ENCODE measurements at places on chromosomes 4 and X.
A peak's percentile ranks its signal among the peaks of the same experiment; 100 is the strongest.

- no peak for DNase-seq
Measured at GRCh38 chr4:23923840-23924239, 34.0 kb upstream of the PPARGC1A start.

- no peak for DNase-seq
Measured at GRCh38 chrX:138986235-138986634, 274.7 kb upstream of the FGF13 start.

GRCh38 chr4:140940589-140940988 is 184.4 kb upstream of the TBC1D9 start:
- no peak for DNase-seq

- DNase-seq = no peak
Measured at GRCh38 chr4:153082322-153083301, 121.6 kb upstream of the TRIM2 start.

DNA sequence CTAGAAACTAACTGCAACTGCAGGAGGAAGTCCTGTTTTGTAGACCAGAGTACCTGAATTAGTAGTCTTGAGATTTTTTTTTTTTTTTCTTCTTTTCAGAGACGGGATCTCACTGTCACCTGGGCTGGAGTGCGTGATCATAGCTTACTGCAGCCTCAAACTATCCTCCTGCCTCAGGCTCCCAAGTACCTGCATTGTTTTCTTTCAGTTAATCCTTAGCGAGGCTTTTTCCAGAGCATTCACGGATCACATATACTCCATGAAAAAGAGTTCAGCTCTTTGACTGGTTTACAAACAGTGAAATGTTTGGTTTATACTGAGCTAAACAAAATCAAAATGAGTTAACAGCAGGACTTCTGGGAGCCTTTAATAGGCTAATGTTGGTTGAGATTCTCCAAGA is 45.8 kb downstream of the KLHL15 start:
- no peak for DNase-seq

GRCh38 chr4:53512608-53513007 is 78.7 kb downstream of the LNX1 start:
- no peak for DNase-seq

GRCh38 chrX:139020801-139021200 is 309.3 kb upstream of the FGF13 start:
- no peak for DNase-seq

- DNase-seq = peak; percentile 72
Measured at GRCh38 chrX:80285131-80285773, 135.0 kb upstream of the TENT5D start.

GRCh38 chrX:44156726-44157125 is 183.5 kb upstream of the NDP start:
- no peak for DNase-seq

- no peak for DNase-seq
Measured at GRCh38 chr4:125681240-125681639, 366.5 kb downstream of the FAT4 start.

DNA sequence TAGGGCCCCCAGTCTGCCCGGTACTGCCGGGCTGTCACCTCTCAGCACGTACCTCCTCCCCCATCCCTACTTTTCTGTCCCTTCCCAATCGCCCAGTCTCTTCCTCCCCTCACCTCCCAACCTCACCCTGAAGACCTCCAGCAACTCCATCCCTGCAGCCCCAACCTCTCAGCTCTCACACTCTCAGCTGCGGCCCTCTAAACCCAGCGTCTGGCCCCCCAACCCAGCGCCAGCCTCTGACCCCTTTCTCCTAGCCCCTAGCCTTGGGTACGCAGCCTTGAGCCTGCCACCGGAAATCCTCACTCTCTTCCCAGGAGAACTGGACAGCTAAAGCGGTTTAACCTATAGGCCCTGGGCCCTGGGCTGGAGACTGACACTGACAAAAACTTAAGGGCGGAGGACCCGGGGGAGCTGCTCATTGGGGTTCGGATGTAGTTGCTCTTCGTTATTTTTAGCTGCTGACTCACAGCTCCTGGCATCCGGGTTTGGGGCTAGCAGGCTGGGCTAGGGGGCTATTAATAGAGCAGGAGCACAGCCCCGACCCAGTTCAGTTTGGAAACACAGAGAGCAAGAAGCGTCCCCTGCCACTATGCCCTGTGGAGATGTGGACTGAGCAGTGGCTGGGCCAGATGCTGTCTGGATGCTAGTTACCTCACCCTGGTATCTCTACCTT is 9.6 kb upstream of the DLG3 start:
- DNase-seq = no peak

GRCh38 chr4:152104901-152105357 is 344.1 kb upstream of the GATB start:
- DNase-seq = no peak

DNA sequence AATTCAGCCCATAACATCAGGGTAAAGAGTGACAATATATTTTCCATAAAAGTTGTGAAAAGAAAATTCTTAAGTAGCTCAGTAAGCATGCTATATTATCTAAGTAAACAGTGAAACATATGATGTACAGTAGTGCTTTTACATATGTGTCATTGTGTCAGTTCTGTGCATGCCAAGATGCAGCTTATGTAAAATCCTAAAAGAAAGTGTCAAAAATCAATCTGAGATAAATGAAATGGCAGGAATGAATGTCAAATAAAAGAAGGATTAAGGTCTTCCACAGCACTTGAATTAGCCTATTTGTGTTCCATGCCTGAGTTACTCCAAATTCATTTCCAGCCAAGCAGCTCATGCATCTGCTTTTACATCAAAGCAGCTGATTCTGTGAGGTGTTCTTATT is 452.7 kb upstream of the HS3ST1 start:
- DNase-seq = no peak

DNA sequence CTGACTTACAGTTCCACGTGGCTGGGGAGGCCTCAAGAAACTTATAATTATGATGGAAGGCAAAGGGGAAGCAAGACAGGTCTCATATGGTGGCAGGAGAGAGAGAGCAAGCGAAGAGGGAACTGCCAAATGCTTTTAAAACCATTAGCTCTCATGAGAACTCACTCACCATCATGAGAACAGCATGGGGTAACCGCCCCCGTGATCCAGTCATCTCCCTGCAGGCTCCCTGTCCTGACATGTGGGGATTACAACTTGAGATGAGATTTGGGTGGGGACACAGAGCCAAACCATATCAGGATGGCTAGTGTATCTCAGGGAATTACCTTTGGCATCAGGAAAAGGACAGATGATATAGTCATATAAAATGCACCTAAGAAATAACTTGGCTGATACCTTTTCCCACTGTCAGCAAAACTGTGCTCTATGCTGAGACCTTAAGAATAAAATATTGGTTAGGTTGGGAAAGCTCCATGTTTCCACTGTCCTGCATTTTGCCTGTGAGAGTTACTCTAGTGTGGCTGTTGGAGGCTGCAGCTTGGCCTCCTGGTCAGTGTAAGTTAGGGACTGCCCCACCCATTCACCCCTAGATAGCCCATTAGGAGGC is 110.3 kb downstream of the UCHL1 start:
- no peak for DNase-seq

GRCh38 chr4:92066485-92066884 is 237.3 kb upstream of the GRID2 start:
- DNase-seq = no peak

GRCh38 chr4:5444918-5445517 is 263.3 kb downstream of the EVC2 start:
- DNase-seq = peak; percentile 11

GRCh38 chrX:33840176-33840575 is 291.9 kb downstream of the FAM47A start:
- DNase-seq = no peak

Data from endodermal cell (in vitro differentiated cells).